ENCODE measurements at places on chromosomes 16 and 17.

DNA sequence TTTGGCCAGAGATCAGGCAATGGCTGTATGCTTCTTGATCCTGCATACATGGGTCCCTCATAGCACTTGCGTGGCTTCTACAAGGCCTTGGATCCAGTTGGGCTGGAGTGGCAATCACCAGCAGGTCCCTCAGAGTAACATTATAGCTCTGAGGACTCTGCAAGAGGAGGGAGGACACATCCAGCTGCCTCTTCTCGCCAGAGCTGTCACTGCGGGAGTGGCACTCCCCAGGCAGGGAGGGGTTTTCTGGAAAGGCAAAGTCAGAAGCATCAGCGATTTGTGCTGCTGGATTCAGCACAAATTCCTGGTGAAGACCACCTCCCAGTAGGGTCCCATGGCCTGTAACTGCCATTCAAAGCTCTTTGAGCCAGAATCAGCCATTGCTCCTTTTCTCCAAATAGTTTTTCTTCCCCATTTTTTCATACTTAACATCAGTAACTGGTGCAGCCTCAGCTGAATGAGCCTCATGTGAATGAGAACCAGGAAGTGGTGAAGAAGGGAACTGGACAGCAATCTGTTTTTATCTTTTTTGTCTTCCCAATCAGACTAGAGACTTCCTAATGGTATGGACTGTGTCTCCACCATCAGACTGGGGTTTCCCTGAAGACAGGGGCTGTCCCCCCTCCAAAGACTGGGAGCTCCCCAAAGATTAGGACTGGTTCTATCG lies 40.6 kb upstream of the HOXB13 start:
- DNase-seq: no peak

- no peak for DNase-seq
Observed at GRCh38 chr17:74211912-74212208, 1.5 kb upstream of the TTYH2 start.

DNA sequence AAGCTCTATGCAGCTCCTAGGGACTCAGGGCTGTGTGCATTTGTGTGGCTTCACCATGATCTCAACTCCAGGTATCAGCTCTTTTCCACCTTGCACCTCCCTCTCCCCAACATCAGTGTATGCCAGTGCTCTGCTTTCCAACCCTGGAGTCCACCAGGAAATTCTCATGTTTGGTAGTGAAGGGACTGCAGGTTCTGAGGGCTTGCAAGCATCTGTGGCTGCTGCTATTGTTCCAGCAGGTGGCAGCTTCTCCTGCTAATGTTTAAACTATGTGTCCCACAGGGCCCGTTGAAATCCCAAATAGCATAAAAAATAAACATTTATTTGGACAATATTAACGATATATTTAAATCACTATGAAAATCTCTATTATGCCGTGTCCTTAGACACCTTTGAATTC lies 82.0 kb downstream of the RGS9 start:
- no peak for DNase-seq

DNA sequence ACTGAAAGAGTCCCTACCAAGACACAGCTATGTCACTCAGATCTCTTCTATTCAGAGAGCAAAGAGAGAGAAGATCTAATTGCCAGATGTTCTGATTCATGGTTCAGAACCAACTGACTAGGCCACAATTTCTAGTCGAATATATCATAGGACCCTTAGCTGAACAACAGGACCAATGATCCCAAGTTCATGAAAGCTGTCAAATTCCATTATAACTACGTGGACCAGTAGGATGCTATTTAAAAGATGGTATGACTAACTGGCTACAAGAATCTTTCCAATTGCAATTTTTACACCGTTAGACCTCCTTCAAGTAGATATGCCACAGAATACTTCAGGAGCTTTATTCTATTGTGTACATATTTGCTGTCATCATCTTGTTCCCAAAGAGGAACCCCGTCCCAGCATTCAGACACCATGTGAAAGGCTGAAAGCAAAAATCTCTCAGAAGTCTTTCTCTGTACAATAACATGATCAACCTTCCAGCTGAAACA lies 26.0 kb downstream of the DCUN1D3 start:
- DNase-seq: no peak

DNA sequence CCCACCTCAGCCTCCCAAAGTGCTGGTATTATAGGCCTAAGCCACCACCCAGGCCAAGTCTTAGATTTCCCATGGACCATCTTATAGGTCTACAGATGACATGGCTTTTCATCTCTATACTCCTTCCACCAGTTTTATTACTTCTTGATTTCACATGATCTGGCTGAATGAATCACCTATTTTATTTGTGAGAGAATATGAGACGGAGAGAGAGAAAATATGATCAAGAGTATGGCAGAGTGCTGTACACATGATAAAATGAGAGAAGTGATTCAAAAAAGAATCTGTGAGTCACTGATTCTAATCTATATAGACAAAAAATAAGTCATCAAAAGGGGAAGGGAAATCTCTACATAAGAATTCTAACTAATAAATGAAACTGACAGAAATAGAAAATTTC lies 13.7 kb downstream of the ACSM1 start:
- DNase-seq: no peak

- DNase-seq: no peak
Observed at GRCh38 chr16:24203675-24204074, 52.5 kb upstream of the CACNG3 start.

DNA sequence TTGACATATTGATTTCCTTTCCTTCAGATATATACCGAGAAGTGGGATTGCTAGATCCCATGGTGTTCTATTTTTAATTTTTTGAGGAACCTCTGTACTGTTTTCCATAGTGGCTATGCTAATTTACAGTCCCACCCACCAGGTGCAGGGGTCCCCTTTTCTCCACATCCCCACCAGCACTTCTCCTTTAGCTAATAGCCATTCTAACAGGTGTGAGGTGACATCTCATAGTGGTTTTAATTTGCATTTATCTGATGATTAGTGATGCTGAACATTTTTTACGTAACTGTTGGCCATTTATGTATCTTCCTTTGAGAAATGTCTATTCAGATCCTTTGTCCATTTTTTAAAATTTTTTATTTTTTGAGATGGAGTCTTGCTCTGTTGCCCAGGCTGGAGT lies 93.9 kb downstream of the SDR42E1 start:
- DNase-seq: no peak

- DNase-seq: no peak
Observed at GRCh38 chr17:69640073-69640472, 225.6 kb downstream of the MAP2K6 start.

DNA sequence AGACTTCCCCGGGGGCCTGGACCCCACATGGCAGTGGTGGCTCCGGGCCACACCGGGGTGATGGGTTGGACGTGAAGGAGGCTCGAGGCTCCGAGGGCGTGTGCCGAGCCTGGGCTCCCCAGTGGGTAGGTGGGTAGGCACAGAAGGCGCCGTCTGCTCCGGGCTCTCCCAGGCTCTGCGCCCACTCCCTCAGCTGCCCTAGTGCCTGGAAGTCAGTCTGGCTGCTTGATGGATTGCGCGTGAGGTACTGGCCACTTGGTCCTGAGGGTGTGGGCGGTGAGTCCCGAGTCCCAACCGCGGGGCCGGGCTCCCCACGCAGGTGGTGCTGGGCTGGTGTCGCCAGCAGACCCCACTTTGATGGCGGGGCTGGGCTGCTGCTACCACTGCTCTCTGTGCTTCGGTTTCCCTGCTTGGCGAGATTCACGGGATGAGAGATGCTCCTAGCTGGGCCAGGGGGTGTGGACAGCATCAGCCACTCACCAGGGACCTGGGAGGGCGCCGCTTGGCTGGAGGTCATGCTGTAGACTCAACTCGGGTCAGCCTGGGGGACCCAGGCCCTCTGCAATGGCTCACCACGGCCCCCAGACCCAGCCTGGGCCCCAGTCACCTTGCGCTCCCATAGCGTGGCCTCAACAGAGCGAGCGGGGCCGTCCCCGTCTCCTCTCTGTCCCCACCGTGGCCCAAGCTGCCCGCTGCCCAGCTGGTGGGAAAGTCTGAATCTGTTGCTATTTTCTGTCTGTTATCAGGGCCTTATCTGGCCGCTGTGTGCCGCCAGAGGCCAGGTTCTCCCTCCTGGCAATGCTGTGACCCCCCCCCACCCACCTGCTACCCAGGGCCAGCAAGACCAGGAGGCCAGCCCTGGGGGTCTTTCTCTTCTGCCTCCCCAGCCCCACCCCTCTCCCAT lies 26.1 kb downstream of the ZFPM1 start:
- DNase-seq: peak; percentile 46

DNA sequence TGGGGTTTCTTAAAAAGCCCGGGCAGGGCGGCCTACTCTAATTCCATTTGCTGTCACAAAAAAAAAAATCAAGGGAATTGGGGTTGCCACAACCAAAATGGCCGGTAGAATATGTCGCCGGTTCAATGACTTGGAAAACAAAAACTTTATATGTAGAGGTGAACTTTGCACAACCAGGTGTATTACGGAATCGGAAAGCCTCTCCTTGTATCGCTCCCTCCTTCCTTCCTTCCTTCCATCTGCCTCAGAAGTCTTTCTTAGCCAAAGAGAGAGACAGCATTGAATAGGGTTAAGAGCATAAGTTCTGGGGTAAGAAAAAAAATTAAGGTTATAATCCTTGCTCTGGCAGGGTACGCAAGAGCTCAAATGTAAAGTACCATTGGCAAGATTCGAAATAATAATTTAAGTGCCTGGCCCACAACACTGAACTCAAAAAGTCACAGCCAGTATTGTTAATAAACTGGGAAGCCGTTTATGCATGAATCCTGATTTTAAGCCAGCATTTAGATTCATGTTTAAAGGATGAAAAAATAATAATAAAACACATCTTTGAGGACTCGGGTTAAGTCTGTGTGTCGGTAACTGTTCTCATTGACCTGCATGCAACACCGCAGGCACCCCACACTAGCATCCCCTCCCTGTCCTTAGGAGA lies 522 bp upstream of the GLG1 start:
- no peak for DNase-seq

DNA sequence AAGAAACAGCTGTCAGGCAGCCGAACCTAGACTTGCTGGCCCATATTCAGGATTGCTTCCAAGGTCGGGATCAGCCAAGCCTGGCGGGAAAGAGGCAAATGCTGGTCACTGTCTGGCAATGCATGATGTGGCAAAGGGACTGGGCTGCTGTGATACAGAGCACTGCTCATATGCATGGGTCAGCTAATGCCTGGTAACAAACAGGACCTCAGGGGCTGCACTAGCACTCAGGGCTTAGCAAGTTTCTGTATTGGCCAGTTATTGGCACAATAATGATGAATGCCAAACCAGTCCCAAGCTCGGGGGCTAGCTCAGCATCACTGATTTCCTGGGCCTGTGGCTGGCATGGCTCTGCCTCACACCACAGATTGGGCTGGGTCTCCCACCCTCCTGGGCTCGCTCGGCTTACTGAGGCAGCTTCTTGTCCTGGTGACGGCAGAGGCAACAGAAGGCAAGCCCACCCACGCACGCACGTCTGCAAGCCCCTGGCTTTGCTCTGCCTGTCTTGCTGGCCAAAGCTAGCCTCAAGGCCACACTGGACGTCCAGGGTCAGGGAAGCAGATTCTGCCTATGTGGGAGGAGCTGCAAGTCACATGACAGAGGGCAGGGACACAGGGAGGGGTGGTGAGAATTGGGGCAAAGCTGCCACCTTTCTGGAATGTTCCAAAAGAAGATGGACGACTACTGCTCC lies 21.4 kb upstream of the RPTOR start:
- no peak for DNase-seq

GRCh38 chr17:80465327-80465974 lies 11.0 kb downstream of the NPTX1 start:
- DNase-seq: no peak

DNA sequence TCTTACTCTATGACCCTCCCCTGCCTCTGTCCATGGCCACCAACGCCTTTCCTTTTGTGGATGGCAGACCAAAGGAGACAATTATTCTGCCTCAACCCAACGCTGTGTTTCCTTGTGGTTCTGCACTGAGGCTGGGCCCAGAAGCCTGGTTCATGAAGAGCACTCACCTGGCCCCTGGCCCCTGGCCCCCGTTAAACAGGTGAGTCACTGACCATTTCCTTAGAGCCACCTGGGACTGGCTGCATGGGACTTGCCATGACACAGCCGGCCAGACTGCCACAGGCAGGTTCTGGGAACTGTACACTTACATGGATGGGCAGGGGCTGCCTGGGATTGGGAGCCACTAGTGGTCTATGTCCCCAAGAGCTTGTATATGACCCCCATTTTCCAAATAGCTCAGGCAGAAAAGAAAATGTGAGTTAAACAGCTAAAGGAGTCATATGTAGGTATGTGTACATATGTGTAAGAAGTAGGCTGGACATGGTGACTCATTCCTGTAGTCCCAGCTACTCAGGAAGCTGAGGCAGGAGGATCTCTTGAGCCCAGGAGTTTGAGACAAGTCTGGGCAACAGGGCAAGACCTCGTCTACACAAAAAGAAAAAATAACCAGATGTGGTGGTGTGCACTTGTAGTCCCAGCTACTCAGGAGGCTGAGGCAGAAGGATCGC lies 181.9 kb upstream of the CACNG5 start:
- no peak for DNase-seq

DNA sequence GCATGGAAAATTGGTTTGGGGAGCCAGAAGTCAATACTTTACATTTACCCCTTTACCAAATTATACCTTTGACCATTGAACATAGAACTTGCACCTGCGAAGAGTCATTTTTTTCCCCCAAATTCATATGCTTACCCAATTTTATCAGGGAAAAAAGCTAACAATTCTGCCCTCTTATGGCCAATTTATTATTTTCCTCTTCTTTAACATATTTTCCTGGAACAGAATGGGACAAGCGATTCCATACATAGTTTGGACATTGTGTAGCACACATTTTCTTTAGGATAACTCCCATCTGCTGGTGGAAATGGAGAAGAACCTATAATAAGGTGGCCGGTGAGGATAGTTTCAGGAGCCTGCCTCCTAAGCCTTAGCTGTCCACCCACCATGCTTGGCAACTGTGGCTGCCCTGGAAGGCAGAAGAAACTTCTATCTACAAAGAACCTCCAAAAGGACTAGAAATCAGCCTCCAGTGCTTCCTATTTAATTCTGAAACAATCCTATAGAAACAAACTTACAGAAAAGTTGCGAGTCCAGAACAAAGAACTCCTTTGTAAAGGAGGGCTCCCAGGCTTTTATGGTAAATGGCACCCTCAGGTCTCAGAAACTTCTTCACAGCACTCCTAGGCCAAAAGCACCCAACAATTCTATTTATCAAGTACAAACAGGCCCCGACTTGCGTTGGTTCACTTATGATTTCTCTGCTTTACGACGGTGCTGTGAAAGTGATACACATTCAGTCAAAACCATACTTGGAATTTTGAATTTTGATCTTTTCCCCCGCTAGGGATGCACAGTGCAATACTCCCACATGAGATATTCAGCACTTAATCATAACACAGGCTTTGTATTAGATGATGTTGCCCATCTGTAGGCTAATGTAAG lies 64.1 kb upstream of the CACNG4 start:
- no peak for DNase-seq

DNA sequence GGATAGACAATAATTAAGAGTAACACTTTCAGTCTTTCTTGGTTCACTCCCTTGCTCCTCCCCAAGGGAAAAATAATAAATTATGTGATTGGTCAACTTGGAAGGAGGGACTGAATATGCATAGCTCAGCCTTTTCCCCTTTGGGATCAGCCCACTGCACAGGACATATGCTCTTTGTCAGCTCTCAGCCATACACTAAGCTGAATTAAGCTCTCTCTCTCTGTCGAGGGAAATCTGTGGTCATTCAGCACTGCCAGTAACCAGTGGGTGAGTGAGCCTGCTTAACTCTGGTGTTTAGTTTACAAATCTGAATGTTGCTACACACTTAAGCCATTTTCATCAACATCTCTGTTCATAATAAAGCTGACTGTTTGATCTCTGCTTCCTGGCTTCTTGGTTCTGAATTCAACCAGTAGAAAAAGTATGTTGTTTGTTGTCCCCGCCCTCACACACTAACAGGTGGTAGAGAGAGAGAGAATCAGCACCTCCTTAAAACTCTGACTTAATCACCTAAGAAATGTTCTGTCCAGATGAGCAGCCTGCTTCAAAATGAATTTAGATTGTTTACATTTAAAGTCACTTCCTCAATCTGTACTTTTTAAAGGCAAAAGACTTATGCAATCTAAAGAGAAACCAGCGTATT lies 102.3 kb upstream of the C17orf78 start:
- DNase-seq: no peak
